Activated T-helper 1 cell treated with anti-CD3 and anti-CD28 coated beads, Interleukin-2, amount 50 U/mL, for 16 hours (primary cell): ENCODE measurements at places on chromosomes 1 and 21.

GRCh38 chr1:61097317-61097716 lies 15.0 kb downstream of the NFIA start:
- no peak for DNase-seq

DNA sequence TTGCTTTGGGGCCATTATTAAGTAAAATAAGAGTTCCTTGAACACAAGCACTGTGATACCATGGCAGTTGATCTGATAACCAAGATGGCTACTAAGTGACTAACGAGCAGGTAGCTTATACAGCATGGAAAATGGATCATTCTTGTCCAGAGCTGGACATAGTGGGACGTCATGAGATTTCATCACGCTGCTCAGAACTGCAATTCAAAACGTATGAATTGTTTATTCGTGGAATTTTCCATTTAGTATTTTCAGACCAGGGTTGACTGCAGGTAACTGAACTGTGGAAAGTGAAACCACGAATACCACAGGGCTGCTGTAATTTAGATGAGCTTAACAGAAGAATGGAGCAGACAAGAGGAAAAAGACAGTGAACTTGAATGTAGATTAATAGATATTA lies 38.9 kb downstream of the CCDC18 start:
- no peak for DNase-seq

DNA sequence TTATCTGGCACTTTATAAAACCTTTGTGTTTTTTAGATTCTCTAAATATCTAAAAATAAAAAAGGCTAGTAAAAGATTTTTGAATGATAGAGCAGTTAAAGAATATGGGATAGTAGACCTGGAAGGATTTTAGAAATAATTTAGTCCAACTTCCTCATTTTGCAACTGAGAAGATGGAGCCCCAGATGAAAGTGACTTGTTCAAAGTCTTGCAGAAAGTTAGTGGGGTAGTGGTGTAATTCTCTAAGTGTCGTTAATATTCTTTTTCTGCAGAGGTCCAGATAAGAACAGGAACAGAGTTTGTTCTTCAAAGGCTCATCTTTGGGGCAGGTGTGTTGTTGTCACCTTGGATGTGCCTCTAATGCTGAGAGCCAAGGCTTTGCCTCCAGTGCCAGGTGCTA lies 159.5 kb downstream of the DISC1 start:
- DNase-seq, result no peak

DNA sequence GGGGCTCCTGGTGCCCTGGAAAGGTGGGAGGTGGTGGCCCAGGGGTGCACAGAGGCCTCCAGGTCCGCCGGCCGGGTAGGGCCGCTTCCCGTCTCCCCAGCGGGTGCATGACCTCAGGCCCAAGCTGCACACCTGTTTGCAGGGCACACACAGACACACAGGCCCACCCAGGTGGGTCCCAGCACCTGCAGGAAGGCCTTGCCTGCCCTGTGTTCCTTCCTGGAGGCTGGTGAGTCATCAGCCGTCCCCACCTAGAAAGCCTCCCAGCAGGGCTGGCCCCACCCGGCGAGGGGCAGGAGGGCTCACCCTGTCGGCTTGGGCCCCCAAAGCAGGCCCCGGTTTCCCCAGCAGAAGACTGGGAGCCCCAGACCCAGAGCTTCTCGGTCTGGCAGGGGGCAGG lies 23.6 kb upstream of the TTLL10 start:
- DNase-seq, result no peak

- no peak for DNase-seq
Measured at GRCh38 chr1:222555992-222556615, 8.2 kb upstream of the HHIPL2 start.

DNA sequence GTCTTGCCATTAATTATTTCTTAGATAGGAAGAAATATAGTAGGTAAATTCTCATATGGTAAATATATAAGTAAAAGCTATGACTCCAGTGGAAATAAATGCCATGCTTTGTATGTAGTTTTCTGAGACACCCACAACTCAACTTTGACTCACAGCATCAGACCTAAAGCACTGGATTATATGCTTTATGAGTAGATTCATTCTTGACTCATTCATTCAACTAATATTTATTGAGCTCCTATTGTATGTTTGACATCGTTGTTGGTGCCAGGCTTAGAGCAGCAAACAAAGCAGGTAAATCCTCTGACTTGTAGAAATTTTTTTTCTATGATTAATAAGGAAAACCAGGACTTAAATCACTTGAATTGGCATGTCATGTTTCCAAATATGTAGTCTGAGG lies 211.4 kb downstream of the PTPRC start:
- DNase-seq, result no peak

DNA sequence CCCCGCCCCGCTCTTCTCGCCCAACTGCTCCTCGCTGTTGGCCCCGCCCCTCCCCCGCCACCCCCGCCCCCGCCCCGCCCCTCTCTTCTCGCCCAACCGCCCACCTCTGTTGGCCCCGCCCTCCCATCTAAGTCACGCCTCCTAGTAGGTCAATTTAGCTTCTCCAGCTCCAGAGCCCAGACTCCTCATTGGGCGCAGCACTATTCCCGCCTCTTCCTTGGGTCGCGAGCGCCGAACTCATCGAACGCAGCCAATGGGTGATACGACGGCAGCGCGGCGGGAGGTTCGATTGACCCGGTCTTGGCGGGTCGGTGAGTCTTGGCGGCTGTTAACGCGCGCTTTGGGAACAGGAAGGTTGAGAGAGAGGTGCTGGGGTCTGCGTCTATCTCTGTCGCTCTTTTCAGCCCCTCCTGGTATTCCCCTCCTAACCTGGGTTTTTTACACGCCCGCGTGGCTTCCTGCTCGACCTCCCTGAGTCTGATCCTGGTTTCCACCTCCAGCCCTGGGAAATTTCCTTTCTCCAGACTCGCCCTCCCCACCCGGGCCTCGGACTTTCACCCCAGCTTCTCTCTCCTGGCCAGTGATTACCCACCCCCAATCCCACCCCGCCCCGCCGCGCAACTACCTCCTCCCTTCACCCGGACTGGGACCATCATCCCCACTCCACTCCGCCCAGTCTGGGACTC lies at the start of gene RAD54L:
TSS of gene RAD54L (plus strand) at position 328 of the 686 bp plus-strand sequence. CDS start 643 bp downstream, outside the sequence.
- DNase-seq, result peak; percentile 92
